GM23338 (cell line): ENCODE measurements at places on chromosomes 1 and 21. TPM values are rescaled to one million over a fixed set of nuclear protein-coding genes. Genes with fewer than 3 reads are reported as not detected.
A peak's percentile ranks its signal among the peaks of the same experiment; 100 is the strongest.

Gene EYA3
- 25.5 and 33.6 TPM in 2 replicates for total RNA-seq

Gene SYT14
- total RNA-seq = 19.4 and 22.4 TPM in 2 replicates

Gene PRDM16
- 0.14 and 0.66 TPM in 2 replicates for total RNA-seq

Gene CD1E
- not detected in 2 replicates for total RNA-seq

Gene GNAT2
- 0.21 TPM in 1 of 2 replicates, not detected in the other for total RNA-seq

Gene ADORA1
- total RNA-seq = 1.8 and 3.8 TPM in 2 replicates

GRCh38 chr1:68930101-68930500 is 433.2 kb upstream of the DEPDC1 start:
- no peak overlapping the region for H3K27ac ChIP-seq
- H3K27me3 ChIP-seq = no peaks in the 10 kb centered on the region
- no peak overlapping the region for H3K4me3 ChIP-seq
- no peaks in the 10 kb centered on the region for H3K36me3 ChIP-seq

GRCh38 chr1:44945967-44946366 is 40.4 kb downstream of the EIF2B3 start:
- H3K36me3 ChIP-seq = no peaks in the 10 kb centered on the region
- H3K4me1 ChIP-seq = no peaks in the 10 kb centered on the region
- no peak overlapping the region for H3K27ac ChIP-seq

- peak; percentile 65 for DNase-seq
- peak overlapping the region; percentile 45 for H3K4me3 ChIP-seq
- H3K27me3 ChIP-seq = peaks cover 100% of the 10 kb centered on the region
- H3K4me1 ChIP-seq = peaks cover 45% of the 10 kb centered on the region
- no peak overlapping the region for H3K27ac ChIP-seq
Observed at GRCh38 chr1:156439036-156439776, 61.4 kb downstream of the MEF2D start.

DNA sequence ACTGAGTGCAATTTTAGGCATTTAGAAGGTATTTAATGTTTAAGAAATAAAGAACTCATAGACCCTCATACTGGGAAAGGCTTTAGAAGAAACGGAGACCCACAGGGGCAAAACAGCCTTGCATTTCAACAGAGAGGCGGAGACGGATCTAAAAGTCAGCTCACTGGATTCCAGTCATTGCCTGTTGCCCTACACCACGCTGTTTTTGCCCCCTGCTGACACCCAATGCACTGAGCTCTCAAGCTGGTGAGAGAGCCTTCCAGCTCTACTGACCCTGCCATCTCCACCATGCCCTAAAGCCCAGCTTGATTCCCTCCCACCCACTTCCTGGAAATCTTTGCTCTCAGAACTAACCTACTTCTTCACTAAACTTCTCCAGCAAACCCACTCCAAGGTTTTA is 7.2 kb upstream of the TRAF3IP3 start:
- peaks cover 25% of the 10 kb centered on the region for H3K27me3 ChIP-seq
- H3K36me3 ChIP-seq = no peaks in the 10 kb centered on the region
- H3K4me3 ChIP-seq = no peak overlapping the region
- DNase-seq = peak; percentile 34
- peaks cover 4% of the 10 kb centered on the region; the same call in 1 of the 2 replicates for H3K4me1 ChIP-seq
- H3K27ac ChIP-seq = no peak overlapping the region

- H3K4me3 ChIP-seq = no peak overlapping the region
- peak; percentile 69 for DNase-seq
- no peaks in the 10 kb centered on the region for H3K36me3 ChIP-seq
Observed at GRCh38 chr1:61337981-61338848, 255.9 kb downstream of the NFIA start.

DNA sequence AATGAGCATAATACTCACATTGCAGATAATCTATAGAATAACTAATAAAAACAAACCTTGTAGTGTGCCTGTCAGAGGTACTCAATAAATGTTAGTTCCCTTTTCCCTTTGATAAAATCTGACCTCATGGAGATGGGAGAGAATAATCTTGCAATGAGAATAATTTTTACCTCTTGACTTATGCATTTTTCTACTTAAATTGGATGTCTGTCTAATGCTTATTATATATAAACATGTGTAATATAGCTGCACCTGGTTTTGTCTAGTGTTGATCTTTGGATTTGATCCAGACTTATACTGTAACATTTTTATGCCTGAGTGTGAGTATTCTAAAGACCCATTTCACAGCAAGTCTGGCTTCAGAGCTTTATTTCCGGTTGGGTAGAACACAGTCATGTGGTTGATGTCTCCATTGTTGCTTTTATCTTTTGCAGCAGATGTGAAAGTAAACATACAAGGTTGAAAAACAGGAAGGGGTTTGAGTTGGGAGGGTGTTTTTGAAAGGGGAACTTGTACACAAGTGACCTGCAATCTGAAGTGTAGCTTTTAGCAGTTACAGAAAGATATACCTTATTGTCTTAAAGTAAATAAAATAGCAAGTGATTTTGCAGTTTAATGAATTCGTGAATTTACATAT is 12.4 kb downstream of the EPB41 start:
- peak; percentile 16 for DNase-seq
- 0 out of 2 replicates have a peak overlapping the region, but pooled peaks have one; percentile 11 for H3K27ac ChIP-seq
- no peak overlapping the region for H3K4me3 ChIP-seq
- H3K36me3 ChIP-seq = no peaks in the 10 kb centered on the region
- no peaks in the 10 kb centered on the region for H3K27me3 ChIP-seq
- H3K4me1 ChIP-seq = peaks cover 22% of the 10 kb centered on the region

GRCh38 chr1:151621351-151621750 is 9.5 kb downstream of the SNX27 start:
- H3K27ac ChIP-seq = no peak overlapping the region
- H3K27me3 ChIP-seq = no peaks in the 10 kb centered on the region
- no peaks in the 10 kb centered on the region for H3K36me3 ChIP-seq
- no peak overlapping the region for H3K4me3 ChIP-seq
- peaks cover 9% of the 10 kb centered on the region for H3K4me1 ChIP-seq
- no peak for DNase-seq

DNA sequence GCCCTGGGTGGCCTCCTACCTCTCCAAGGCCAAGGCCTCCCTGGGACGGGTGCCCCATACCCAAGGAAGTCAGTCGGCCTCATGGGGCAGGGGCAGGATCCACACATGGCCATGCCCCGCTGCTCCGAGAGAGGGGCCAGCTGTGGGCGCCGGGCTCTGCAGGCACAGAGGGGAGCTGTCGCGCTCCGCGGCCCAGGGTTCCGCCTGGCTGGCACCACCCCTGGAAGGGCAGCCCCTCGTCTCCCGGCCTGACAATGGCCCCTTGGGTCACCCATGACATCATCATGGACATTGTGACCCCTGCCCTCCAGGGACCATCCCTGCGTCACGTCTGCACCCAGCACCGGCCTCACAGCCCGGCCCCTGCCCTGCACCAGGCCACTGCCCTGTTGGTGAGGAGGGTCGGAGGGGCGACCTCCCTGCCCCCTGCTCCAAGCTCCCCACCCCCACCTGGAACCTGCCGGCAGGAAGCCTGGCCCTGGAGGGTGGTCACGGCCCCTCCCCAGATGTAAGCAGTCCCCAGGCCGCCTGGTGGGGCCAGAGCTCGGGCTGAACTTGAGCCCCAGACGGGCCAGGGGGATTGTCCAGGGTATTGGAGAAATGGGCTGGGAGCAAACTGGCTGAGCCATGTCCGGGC is 5.8 kb downstream of the TTLL10 start:
- H3K27ac ChIP-seq = no peak overlapping the region
- peaks cover 8% of the 10 kb centered on the region; the same call in 1 of the 2 replicates for H3K4me1 ChIP-seq
- DNase-seq = peak; percentile 1
- H3K36me3 ChIP-seq = no peaks in the 10 kb centered on the region
- H3K27me3 ChIP-seq = no peaks in the 10 kb centered on the region

DNA sequence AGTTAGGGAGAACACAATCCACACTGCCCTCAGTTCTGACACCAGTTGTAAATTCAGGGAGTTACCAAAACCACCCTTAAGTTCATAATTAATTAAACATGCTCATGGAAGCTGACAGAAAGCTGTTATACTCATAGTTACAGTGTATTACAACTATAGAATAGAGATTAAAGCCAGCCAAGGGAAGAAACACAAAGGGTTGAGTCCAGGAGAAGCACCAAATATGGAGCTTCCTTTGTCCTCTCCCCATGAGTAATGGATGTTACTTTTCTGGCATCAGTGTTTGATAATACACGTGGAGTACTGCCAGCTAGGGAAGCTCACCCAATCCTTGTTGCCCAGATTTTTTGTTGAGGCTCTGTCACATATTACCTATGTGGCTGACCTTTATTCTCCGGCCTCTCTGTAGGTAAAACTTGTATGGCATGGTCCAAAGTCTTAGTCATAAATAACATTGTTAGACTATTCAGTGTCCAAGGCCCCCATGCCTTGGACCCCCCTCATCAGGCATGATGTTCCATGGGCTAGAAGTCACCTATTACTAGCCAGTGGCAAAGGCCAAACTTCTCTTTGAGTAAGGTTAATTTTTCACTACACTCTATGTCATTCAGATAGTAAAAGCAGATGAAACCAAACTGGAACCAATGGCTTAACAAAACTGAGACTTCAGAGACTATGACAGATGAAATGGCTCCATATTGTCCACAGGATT is 175.7 kb downstream of the GPR52 start:
- H3K4me1 ChIP-seq = no peaks in the 10 kb centered on the region
- no peak for DNase-seq
- no peaks in the 10 kb centered on the region for H3K36me3 ChIP-seq
- no peak overlapping the region for H3K4me3 ChIP-seq
- H3K27me3 ChIP-seq = no peaks in the 10 kb centered on the region

- H3K4me3 ChIP-seq = no peak overlapping the region
- no peak for DNase-seq
- no peaks in the 10 kb centered on the region for H3K27me3 ChIP-seq
- H3K4me1 ChIP-seq = no peaks in the 10 kb centered on the region; the same call in 1 of the 2 replicates
- no peak overlapping the region for H3K27ac ChIP-seq
- H3K36me3 ChIP-seq = no peaks in the 10 kb centered on the region
Observed at GRCh38 chr1:51592711-51593110, 24.2 kb upstream of the OSBPL9 start.

- peaks cover 6% of the 10 kb centered on the region for H3K27me3 ChIP-seq
- no peak overlapping the region for H3K4me3 ChIP-seq
- H3K4me1 ChIP-seq = peaks cover 9% of the 10 kb centered on the region; the same call in 1 of the 2 replicates
- no peak overlapping the region for H3K27ac ChIP-seq
- no peaks in the 10 kb centered on the region for H3K36me3 ChIP-seq
Observed at GRCh38 chr1:92956254-92957029, 4.8 kb downstream of the DIPK1A start.

- H3K4me1 ChIP-seq = no peaks in the 10 kb centered on the region; the same call in 1 of the 2 replicates
- no peaks in the 10 kb centered on the region for H3K27me3 ChIP-seq
- H3K27ac ChIP-seq = no peak overlapping the region
- no peak overlapping the region for H3K4me3 ChIP-seq
Observed at GRCh38 chr1:172637522-172637921, 21.4 kb upstream of the FASLG start.

GRCh38 chr1:208108646-208109330 is 135.4 kb downstream of the PLXNA2 start:
- H3K27me3 ChIP-seq = no peaks in the 10 kb centered on the region
- H3K4me3 ChIP-seq = no peak overlapping the region
- peaks cover 5% of the 10 kb centered on the region for H3K4me1 ChIP-seq
- no peak for DNase-seq
- no peak overlapping the region for H3K27ac ChIP-seq

DNA sequence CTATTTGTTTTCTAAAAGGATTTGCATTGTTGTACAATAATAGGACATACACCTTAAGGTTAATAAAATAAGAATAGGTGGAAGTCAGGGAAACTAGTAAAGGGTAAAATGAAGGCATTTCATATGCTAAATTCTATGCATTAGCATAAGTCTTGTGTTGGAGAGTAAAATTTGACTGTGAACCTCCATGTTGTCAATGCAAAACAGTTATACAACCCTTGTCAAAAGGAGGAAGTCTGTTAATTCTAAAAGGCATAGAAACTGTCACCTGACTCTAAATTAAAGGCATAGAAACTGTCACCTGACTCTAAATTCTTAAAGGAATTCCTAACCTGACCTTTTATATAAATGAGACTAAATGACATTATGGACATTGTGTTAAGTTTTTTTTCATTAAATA is 291.8 kb downstream of the OLFM3 start:
- DNase-seq = peak; percentile 22
- H3K36me3 ChIP-seq = no peaks in the 10 kb centered on the region
- no peak overlapping the region for H3K4me3 ChIP-seq

- DNase-seq = peak; percentile 72
- H3K4me3 ChIP-seq = peak overlapping the region; percentile 59
- H3K4me1 ChIP-seq = peaks cover 55% of the 10 kb centered on the region
- H3K27ac ChIP-seq = no peak overlapping the region
- H3K36me3 ChIP-seq = no peaks in the 10 kb centered on the region
- H3K27me3 ChIP-seq = peaks cover 100% of the 10 kb centered on the region
Observed at GRCh38 chr21:36700971-36701755, 2.2 kb downstream of the SIM2 start.

DNA sequence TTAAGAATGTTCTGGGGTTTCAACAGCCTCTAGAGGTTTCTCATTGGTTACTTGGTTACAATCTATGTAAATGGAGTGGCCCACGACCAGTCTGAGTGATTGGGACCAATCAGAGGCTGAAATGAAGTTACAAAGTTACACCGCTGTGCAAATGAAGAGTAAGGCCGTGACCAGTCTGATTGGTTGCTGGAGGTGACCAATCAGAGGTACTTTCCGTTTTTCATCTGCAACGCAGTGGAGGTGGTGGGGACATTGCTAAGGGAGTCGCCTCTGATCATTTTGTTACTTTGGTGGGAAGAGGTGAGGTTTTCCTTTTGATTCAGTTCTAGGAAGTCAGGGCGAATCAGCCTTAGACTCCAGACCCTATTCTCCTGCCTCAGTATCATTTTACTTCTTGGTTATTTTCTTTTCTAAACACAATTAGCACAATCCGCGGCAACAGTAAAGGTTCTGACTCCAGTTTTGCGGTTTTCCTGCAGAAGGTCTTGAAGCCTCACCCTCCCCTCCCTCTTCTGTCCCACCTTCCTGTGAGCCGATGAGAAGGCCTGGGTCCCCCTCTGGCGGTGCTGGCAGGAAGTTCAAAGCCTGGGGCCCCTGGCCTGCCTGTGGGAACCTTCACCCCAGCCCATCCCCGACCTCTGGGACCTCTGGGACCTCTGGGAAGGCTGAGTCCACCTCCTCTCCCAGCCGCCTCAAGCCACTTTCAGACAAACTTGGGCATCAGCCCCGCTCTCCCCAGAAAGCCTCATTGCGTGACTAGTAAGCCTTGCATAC is 38.7 kb upstream of the TTC34 start:
- no peaks in the 10 kb centered on the region for H3K27me3 ChIP-seq
- no peaks in the 10 kb centered on the region for H3K4me1 ChIP-seq
- H3K36me3 ChIP-seq = no peaks in the 10 kb centered on the region
- no peak overlapping the region for H3K27ac ChIP-seq
- peak; percentile 56 for DNase-seq

DNA sequence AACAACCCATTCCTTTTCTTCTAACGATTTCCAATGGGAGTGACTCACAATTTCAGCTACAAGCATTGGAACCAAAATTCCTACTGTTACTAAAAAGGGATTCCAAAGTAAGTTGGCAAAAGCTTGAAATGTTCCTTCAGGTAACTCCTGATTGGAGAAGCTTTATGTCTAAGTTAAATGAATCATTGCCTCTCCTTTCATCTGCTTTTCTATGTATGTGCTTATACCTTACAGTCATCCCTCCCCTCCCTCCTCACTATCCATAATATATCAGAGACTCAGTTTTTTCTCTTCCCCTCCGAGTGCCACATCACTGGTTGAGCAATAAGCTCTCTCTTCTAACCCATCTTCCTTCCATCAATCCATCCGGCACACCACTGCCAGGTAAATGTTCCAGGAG is 86.8 kb downstream of the TIAM1 start:
- H3K27ac ChIP-seq = no peak overlapping the region
- no peak for DNase-seq
- H3K4me3 ChIP-seq = no peak overlapping the region
- H3K36me3 ChIP-seq = no peaks in the 10 kb centered on the region
- H3K27me3 ChIP-seq = no peaks in the 10 kb centered on the region
- H3K4me1 ChIP-seq = peaks cover 21% of the 10 kb centered on the region

- no peak overlapping the region for H3K27ac ChIP-seq
- H3K27me3 ChIP-seq = no peaks in the 10 kb centered on the region
- H3K36me3 ChIP-seq = no peaks in the 10 kb centered on the region
- H3K4me1 ChIP-seq = no peaks in the 10 kb centered on the region
Observed at GRCh38 chr1:95093296-95093695, 20.5 kb upstream of the ALG14 start.
